ENCODE measurements at places on chromosomes 4 and X. TPM values are rescaled to one million over a fixed set of nuclear protein-coding genes. Genes with fewer than 3 reads are reported as not detected.

The USP27X gene
- total RNA-seq = 3.9 TPM

The ATP7A gene
- total RNA-seq = 17.8 TPM

The NHS gene
- 4.4 TPM for total RNA-seq

The TMEM156 gene
- total RNA-seq = not detected

The TREX2 gene
- 1.7 TPM for total RNA-seq

The RNF212 gene
- 15.3 TPM for total RNA-seq

The ETFDH gene
- total RNA-seq = 31.5 TPM

Data from smooth muscle cell of the pulmonary artery (primary cell).